Cardiac fibroblast (primary cell): ENCODE measurements at places on chromosomes 2 and 18.

DNA sequence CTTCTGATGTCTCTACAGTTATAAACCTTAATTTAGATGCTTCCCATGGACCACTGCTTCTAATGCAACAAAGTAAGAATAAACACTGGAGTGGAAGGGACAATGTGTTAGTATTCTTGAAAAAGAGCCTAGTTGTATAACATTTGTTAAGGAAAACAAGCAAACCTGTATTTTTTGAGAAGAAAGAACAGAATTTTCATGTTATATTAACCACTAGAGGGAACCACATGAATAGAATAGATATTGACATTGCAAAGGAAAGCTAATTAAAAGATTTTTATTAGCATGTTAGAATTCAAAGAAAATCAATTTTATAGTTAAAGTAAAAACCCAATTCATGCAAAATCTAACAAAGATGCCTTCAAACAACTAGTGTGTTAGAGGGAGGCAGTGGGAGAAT lies 151.2 kb upstream of the BARD1 start:
- peak; percentile 2 for DNase-seq

- peak; percentile 92 for DNase-seq
Observed at GRCh38 chr2:230219419-230220331, at the start of gene SP110. Gene SP110, minus strand, starts transcription at chr2:230219984. Its CDS starts 3,057 bp downstream, at chr2:230216927.

DNA sequence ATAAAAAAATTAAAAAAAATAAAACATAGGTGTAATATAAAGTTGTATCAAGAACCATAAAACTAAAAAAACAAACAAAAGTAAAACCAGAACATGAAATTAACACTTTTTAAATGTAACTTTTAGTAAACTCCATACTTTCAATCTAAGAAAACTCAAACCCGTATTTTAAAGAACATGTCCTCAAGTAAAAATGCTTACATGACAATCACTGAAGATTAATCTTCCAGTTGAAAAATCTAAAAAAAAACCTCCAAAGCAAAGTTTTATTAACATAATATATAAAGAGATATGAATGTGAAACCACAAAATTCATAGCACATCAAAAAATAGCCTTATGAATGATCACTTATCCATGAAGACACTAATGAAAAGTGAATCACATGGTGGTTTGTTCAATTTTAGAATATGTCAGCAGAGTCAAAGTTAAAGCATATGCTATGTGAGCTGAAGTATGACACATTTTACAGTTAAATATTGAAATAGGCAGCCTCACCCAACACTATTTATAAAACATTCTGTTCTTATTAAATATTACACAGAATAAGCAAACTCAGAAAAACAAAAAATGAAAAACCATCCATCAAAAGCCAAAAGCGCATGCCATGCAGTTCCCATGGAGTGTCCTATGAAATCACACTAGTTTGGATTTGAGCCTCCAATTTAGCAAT lies 23.1 kb upstream of the CHAC2 start:
- DNase-seq: no peak

- peak; percentile 93 for DNase-seq
Observed at GRCh38 chr18:55415258-55415871, 172.6 kb downstream of the TCF4 start.

GRCh38 chr2:205701509-205701908 lies 19.2 kb downstream of the NRP2 start:
- peak; percentile 77 for DNase-seq

DNA sequence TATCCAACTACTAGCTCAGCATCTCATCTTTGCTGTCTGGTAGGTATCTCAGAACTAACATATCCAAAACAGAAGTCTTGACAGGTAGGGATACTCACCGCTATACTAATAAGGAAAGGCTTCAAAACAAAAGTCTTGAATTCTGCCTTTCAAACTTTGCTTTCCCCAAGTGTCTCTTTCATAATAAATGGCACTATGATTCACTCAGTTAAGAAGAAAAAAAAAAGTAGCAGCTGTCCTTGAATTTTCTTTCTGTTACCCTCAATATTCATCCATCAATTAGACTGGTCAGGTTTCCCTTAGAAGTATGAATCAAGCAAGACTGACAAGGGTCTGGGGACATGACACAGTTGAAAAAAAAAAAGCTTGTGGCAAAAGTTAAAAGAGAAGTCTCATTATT lies 175.1 kb downstream of the GULP1 start:
- DNase-seq: no peak

- DNase-seq: no peak
Observed at GRCh38 chr2:217061916-217062505, 202.1 kb upstream of the TNP1 start.

- no peak for DNase-seq
Observed at GRCh38 chr18:5571666-5572065, 27.9 kb upstream of the EPB41L3 start.

DNA sequence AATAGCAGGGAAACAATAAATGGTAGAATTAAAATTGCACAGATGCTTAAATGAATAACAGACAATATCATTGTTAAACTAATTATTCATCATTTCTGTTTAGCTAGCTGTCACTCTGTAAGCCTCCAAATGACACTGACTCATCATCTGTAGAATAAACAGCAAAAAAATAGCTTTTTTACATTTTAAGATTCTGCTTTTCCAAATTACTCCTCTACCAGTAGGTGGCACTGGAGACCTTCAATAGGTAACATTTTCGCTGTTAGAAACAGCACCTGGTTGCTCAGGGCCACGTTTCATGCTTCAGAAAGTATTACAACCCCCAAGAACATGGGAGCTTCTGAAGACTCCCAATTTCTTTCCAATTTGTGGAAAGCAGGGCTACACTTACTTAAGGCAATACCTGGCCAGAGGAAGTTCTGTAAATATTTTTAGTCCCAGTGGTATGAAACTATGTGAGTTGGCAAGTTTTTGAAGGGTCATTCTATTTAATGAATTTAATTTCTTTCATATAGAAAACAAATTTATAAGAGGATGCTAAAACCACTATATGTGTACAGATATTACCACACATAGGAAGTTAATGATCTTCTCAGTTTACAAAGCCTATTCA lies 45.4 kb downstream of the TTN start:
- peak; percentile 62 for DNase-seq

GRCh38 chr18:59123588-59124369 lies 15.9 kb upstream of the SEC11C start:
- peak; percentile 38 for DNase-seq

- DNase-seq: peak; percentile 43
Observed at GRCh38 chr18:12686100-12686499, 16.4 kb downstream of the CEP76 start.

DNA sequence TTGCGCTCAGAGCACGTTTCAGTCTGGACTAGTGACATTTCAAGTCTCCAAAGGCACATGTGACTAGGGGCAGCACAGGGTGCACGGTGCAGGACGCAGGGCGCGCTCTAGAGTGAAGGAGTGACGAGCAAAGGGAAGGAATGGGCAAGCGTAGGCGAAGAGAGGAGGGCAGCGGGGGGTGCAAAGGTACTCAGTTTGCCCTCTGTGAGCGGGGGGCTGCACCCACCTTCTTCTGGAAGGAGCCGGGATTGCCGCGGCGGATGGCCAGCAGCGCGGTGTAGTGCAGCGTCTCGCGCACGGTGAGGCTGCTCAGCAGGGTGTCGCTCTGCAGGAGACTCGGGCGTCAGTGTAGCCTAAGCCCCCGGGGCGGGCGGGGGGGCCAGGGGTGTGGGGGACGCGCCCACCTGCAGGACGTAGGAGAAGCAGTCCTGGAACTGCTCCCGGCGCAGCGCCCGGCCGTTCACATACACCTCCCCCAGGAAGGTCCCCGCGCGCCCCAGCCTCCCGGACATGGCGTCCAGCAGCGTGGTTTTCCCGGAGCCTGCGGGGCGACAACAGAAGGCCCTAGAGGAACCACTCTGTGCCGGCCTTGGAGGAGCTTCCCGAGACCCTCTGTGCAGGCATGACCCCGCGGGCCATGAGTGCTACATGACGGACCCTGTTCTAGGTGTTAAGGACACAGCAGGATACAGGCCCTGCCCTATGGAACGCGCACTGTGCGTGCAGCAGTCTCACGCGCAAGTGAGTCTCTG lies 6.9 kb downstream of the ABCG5 start:
- DNase-seq: no peak

DNA sequence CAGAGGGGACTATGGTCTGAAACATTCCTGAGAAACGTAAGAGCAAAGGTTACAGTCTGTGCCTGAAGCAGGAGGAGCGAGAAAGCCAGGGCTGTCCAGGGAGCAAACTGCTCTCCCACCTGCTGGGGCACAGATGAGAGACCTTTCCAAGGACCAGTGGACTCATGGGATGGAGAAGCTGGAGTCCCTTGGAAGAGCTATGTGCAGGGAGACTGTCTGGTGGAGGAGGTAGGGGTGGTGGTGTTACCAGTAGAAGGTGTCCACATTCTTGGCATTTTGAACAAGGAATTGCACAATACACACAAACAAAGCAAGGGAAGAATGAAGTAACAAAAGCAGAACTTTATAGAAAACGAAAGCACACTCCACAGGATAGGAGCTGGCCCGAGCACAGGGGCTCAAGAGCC lies 97.9 kb upstream of the CYRIA start:
- DNase-seq: peak; percentile 16

- no peak for DNase-seq
Observed at GRCh38 chr2:158955842-158956365, 12.5 kb upstream of the TANC1 start.

DNA sequence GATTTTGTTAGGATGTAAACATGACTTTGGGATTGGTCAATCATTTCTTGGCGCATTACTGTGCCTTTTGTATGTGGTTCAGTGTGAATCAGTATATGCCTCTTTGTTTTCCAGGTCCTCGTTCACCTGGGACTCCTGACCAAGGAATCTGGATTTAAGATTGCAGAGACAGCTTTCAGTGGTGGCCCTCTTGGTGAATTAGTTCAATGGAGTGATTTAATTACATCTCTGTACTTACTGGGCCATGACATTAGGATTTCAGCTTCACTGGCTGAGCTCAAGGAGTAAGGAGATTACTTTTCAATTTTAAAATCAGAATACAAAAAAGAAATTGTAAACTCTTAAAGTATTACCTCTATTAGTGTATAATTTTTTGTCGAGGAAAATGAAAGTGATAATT lies 87.6 kb downstream of the MGAT5 start:
- DNase-seq: no peak

DNA sequence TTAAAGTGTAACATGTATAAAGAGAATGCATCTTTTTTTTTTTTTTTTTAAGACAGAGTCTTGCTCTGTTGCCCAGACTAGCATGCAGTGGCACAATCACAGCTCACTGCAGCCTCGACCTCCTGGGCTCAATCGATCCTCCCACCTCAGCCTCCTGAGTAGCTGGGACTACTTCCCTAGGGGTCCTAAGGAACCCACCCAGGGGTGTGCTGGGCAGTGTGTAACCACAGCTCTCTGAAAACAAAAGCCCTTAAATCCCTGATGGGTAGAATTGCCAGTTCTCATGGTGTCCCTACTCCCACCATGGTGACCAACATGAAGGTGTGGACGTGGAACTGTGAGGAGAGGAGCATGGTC lies 105.6 kb upstream of the ST3GAL5 start:
- DNase-seq: no peak

DNA sequence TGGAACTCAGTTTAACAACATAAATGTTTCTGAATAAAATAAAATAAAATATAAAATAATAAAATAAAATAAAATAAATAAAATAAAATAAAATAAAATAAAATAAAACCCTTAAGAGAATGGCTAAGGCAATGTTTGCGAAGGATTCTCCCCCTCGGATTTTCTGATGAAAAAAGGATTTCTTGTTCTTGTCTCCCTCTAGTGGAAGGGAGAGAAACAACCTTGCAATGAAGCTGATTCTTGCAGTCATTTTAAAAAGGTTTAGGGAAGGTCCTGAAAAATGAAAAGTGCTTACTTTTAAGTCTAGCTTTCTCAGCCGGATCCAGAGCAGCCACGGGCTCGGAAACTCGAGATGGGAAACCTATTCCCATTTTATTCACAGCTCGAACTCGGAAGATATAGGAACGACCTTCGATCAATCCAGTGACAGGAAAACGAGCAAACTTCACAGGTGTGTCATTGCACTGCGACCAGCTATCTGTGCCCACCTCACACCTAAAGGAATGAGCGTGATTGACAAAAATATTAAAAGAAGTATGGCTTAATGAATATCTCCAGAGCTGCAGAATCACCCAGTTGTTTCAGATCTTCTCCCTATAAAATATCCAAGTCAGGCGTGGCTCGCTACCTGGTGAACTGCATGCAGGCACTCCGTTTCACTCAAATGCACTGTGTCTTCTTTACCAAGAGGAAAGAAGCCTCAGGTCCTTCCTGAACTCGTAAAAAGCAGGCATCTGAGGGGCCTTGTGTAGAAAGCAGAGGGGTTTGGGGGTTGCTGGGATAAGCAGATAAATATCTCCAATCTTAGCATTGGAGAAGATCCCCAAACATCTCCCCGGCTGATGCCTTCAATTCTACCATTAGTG lies 68.1 kb downstream of the MYOM1 start:
- peak; percentile 55 for DNase-seq

GRCh38 chr2:170492010-170492409 lies 223.1 kb upstream of the SP5 start:
- DNase-seq: no peak

DNA sequence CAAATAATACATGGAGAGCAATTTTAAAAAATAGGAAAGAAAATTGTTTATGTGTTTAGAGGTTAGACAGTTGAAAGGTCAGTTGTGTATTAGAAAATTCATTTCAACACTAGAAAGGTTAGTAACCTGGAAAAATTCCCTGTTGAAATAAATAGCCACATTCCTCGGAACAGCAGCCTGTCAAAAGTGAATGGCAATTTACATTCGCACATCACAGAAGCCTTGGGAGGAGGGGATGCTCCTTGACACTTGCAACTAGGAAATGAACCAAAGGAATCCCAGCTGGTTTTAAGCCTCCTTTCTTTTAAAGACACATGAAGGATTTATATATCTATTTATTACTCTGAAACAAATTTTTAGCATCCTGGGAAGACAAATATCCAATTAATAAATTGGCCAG lies 653.5 kb upstream of the LRRTM4 start:
- no peak for DNase-seq

DNA sequence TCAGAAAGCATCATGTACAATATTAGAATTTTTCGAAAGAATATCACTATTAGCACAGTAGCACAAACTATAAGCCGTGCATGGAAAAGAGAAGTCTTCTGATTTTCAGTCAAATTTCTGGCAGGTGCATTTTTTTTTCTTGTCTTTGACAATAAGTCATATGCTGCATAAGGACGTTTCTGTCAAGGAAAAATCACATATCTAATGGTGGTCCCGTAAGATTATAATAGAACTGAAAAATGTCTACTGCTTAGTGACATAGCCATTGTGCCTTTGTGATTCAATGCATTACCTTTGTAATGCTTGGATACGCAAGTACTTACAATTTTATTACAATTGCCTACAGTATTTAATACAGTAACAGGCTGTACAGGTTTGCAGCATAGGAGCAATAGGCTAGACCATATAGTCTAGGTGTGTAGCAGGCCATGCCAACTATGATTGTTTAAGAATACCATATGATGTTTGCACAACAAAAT lies 329.3 kb downstream of the LRRTM4 start:
- DNase-seq: no peak

GRCh38 chr2:204860274-204860673 lies 315.0 kb downstream of the PARD3B start:
- DNase-seq: no peak

- DNase-seq: no peak
Observed at GRCh38 chr2:210557721-210558120, 1.3 kb downstream of the CPS1 start.

- DNase-seq: no peak
Observed at GRCh38 chr2:156177654-156178053, 154.9 kb downstream of the NR4A2 start.
